ENCODE measurements at places on chromosomes 5 and 9. TPM values are rescaled to one million over a fixed set of nuclear protein-coding genes. Genes with fewer than 3 reads are reported as not detected.

NREP gene
- total RNA-seq: 14.3 TPM

SPINK1 gene
- total RNA-seq: 275 TPM

IQGAP2 gene
- 104 TPM for total RNA-seq

FCN2 gene
- total RNA-seq: not detected

OTP gene
- not detected for total RNA-seq

LCP2 gene
- total RNA-seq: 15.5 TPM

DNA sequence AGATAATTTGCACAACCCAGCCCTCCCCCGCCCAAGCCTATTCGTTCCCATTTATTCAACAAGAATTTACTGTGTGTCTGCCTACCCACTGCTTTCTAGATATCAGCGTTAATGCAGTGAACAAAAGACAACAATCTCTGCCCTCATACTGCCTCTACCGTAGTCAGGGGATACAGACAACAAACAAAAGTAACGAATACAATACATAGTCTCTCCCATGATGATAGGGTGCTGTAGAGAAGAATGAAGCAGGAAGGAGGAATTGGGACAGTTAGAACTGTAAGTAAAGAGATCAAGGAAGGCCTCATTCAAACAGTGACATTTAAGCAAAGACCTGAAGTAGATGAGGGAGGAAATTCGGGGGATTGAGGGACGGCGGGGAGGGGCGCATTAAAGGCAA, 1.7 kb downstream of the GFM2 start:
- no peak for DNase-seq

- no peak for DNase-seq
These were observed 68.7 kb downstream of the RAB24 start for GRCh38 chr5:177234841-177235240.

GRCh38 chr9:133813749-133814585, 75.8 kb upstream of the SARDH start:
- DNase-seq: no peak

DNA sequence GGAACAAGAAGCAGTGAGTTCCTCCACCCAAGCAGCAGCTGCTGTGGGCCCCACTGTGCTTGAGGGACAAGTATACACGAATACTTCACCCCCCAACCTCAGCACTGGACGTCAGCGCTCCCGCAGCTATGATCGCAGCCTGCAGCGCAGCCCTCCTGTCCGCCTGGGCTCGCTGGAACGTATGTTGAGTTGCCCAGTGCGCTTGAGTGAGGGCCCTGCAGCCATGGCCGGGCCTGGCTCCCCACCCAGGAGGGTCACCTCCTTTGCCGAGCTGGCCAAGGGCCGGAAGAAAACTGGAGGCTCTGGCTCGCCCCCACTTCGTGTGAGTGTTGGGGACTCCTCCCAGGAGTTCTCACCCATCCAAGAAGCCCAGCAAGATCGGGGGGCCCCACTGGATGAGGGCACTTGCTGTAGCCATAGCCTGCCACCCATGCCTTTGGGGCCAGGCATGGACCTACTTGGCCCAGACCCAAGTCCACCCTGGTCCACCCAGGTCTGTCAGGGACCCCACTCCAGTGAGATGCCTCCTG, 57.1 kb upstream of the TESK1 start:
- no peak for DNase-seq

DNA sequence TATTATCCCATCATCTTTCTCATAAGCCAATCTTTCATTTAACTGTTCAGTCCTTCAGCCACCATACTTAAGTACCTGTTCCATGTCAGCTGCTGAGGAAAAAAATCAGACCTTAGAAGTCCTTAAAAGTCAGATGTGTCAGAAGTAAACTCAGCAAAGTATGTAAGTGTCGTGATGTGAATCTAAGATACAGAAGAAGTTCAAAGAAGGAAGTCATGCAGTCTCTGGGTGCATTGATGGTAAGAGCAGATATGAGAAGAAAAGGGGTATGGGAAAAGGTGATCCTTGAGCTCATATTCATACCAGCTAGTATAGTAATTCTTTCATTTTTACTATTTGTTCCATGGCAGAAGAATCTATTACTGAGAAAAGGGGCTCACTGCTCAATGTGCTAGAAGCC, 259.4 kb upstream of the CD180 start:
- no peak for DNase-seq

- no peak for DNase-seq
These were observed 71.8 kb downstream of the SYK start for GRCh38 chr9:90873422-90873821.

- DNase-seq: peak; percentile 56
These were observed 962 bp upstream of the NR6A1 start for GRCh38 chr9:124771867-124772679.

DNA sequence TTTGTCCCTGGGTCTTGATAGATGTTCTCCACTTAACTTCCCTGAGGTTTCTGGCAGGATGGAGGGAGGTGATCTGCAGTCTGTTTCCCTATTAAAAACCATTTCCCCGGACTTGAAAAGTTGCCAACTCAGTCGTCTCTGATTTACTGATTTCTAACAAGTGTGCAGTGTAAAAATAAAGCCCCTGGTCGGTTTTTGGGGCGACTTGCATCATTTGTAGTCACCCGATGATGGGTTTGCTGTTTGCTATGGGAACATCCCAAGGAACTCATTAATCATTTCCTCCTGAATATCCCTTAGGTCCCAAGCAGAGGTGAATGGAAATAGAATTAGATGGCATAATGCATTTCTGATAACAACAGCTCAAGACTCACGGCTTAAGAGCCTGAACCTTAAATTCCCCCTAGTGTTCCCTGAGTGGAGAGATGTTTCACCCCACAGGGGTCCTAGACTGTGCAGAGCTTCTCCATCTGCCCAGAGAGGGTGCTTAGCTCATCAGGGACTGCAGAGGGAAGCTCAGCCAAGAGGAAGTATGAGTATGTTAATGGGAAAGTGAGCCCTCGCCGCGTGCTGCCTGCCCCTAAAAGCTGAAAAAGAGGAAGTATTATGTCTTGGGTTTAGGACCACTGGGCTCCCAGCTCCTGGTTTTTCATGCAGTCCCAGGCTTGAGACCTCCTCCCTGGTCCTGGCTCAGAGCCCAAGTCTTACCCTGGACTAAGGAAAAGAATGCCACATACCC, 115.1 kb upstream of the DAP start:
- DNase-seq: no peak

GRCh38 chr5:2563046-2563445, 188.4 kb downstream of the IRX2 start:
- DNase-seq: no peak

DNA sequence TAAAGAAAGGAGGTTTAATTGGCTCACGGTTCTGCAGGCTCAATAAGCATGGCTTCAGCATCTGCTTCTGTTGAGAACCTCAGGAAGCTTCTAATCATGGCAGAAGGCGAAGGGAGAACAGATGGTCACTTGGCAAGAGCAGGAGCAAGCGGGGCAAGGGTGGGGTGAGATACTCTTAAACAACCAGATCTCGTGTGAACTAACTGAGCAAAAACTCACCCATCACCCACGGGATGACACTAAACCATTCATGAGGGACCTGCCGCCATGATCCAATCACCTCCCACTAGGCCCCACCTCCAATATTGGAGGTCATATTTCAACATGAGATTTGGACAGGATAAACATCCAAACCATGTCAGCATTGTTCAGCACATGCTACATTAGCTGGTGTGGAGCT, 89.1 kb upstream of the HAND1 start:
- no peak for DNase-seq

- DNase-seq: no peak
These were observed 282.8 kb upstream of the TNC start for GRCh38 chr9:115400796-115401195.

DNA sequence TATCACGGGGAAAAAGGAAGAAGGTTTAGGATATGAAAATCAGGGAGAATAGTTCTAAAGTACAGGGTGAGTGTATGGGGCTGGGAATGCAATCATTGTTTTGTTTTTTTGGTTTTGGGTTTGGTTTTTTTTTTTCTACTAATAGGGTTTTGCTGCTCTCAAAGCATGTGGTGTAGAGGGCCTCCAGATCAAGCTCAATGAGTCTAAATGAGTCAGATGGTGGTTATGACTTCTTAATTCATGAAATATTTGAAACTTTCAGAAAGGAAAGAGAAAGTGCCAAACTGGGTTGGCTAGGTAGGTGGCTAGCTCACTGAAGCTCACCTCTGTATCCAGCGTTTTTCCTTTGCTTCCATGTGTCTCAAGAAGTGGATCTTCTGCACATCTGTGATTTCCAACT, 10.7 kb downstream of the OR1L8 start:
- DNase-seq: no peak

GRCh38 chr5:14337593-14337992, 194.5 kb downstream of the TRIO start:
- DNase-seq: no peak

- DNase-seq: no peak
These were observed 384.1 kb downstream of the DMRT2 start for GRCh38 chr9:1434052-1434767.

- no peak for DNase-seq
These were observed 42.8 kb downstream of the JADE2 start for GRCh38 chr5:134568337-134568700.

GRCh38 chr9:91180240-91180929, 181.3 kb downstream of the AUH start:
- DNase-seq: no peak

DNA sequence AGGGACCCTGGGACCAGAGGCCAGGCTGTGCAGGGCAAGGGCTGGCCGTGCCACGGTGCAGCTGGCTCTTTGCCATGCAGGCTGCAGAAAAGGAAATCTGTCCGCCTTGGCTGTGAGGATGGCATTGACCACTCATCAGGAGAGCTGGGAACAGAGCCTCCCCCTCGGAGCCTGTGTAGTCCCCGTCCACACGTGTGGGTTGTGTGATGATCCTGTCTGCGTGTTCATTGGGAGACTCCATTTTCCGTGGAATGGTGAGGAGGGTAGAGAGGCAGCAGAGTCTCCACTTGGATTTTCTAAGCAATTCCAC, 47.7 kb downstream of the EHMT1 start:
- DNase-seq: no peak

- no peak for DNase-seq
These were observed 530.9 kb upstream of the TYRP1 start for GRCh38 chr9:12162181-12162815.
